Stimulated activated naive CD4-positive, alpha-beta T cell treated with Interleukin-2 at 50 U/mL for 16 hours (primary cell): ENCODE measurements at places on chromosomes 16 and 17.

DNA sequence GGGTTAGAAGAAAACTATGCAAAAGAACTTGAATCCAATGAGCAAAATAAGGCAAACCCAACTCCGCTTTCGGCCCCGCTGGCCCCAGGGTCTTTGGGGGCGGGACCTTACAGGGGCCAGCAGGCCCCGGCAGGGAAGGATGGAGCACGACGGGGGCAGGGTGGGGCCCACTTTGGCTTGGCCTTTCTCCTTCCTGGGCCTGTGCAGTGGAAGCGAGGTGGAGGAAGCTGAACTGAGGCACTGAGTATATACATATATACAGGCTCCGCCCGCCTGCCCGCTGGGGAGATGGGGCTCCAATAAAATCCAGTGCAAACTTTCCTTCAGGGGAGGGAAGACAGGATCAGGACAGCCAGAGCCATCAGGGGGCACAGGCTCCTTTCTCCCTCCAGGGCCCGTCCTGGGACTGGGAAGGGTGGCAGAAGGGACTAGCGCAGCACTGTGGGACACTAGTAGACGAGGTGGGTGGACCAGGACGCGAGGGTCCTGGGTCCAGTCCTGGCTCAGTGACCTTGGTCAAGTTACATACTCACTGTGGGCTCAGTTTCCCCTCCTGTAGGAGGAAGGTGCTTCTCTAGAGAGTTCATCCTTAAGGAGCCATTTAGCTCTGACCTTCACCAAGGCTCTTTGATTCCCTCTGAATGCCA is 20.9 kb upstream of the MPO start:
- no peak for DNase-seq

GRCh38 chr17:28935744-28936460 is 15.4 kb downstream of the PHF12 start:
- no peak for DNase-seq

DNA sequence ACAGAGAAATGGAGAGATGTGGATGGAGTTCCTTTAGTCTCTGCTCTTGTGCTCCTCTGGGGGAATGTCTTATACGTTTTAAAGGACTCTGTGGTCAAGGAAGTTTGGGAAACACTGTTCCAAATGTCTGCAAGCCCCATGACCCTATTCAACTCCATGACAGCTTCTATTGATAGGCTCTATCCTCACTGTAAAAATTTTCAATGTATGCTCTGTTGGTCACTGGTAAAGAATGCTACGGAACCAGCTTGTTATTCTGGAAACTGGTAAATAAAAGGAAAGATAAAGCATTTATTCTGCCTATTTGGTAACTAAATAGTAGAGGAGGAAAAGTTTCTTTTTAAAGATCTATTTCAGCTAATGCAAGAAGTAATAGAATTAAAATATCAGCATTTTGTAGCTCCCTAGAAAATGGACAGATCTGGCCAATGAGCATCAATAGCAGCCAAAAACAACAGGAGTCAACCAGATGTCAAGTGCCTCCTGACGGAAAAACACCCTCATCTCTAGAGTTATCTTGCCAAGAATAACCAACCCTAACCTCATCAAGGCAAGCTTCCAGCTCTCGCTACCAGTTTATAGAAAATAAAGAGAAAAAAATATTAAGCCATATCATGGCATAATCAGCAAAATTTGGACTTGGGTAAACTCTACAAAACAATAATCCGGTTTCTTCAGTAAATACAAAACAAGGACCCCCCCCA is 16.1 kb downstream of the GDE1 start:
- DNase-seq = no peak

DNA sequence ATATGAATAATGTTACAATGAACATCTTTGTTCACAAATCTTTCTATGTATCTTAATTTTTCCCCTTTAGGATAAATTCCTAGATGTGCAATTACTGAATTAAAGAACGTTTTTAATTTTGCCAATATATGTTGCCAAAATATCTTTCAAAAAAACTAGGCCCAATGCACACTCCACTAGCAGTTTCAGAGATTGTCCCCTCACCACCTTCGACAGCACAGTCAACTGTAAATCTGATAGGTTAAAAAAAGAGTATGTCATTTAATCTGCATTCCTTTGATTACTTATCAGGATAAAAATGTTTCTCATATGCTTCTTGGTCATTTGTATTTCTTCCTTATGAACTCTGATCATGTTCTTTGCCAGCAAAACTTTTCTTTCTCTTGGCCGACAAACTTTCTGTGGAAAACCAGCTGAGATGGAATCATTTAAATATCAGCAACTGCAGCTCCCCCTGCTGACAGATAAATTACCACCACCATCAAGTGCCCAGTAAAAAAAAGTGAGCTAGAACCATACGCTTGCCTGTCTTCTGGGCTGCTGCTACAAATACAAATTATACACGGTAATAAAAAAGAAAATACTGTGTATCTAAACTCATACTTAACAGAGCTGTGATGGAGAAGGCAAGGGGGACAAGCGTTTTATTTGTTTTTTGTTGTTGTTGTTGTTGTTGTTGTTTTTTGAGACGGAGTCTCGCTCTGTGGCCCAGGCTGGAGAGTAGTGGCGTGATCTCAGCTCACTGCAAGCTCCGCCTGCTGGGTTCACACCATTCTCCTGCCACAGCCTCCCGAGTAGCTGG is 19.6 kb upstream of the KANSL1 start:
- DNase-seq = peak; percentile 48

DNA sequence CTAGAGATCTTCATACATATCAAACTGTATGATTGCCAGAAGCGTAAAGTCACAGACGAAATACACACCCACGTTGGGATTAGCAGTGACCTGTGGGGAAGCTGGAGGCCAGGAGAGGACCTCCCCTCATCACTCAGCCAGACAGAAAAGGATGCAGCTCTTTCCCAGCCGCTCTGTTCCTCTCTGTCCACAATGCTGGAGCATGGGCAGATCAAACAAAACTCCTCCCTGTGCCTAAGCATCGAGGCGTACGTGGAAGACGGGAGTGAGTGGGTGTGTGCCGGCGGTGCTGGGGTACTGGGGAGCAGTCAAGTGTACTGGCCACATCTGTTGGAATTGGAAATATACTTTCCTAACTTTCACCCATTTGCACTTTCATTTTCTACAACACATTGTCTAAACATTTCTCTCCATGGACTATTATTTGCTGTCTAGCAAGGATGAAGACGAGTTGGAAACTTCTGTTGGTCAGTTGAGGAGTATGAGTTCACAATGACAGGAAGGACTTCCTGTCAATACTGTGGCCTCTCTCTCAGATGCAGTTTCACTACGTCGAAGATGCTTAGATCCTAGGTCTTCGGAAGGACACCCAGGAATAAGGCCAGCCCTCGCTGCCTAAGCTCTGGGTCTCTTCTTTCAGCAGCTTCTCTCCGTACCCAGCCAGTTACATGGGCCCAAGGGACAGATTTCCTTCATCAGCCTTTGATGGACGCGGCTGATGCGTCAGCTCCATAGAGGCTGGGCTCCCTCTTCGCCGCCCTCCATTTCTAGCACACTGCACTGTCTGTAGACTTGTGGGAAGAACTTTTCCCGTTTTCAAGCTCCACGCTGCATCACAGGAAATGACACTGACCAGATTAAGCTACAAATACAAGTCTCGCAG is 30.6 kb upstream of the ENDOV start:
- no peak for DNase-seq

- no peak for DNase-seq
These were observed 2.0 kb upstream of the KRT13 start for GRCh38 chr17:41507315-41507880.

DNA sequence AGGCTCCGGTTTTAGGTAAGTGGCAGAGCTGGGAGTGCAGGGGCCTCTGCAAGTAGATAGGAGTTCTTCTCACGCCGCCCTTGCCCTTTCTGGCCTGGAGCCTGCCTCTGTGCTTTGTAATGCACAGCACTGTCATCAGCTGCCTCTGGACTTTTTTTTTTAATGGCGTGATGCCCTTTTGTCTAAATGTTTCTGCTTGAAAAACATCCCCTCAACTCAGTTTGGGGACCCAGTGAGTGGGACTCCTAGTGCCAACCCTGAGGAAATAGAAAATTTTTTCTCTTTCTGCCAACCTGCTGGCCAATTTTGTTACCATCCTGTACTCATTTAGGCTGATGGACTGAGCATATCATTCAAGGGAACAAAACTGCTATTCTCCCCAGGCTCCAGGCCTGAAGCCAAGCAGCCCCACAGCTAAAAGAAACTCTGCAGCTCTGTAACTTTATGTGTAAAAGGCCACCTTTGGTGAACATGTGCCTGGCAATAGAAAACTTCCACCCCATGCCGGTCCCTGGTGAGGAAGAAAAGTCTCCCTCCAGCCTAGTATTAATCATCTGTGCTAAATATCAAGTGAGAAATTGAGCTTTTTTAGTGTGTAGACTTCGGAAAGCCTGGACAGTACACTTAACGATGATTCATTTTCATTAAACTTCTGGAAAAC is 22.5 kb downstream of the SLC6A2 start:
- no peak for DNase-seq

- DNase-seq = no peak
These were observed 8.4 kb downstream of the PHF12 start for GRCh38 chr17:28942925-28943324.

DNA sequence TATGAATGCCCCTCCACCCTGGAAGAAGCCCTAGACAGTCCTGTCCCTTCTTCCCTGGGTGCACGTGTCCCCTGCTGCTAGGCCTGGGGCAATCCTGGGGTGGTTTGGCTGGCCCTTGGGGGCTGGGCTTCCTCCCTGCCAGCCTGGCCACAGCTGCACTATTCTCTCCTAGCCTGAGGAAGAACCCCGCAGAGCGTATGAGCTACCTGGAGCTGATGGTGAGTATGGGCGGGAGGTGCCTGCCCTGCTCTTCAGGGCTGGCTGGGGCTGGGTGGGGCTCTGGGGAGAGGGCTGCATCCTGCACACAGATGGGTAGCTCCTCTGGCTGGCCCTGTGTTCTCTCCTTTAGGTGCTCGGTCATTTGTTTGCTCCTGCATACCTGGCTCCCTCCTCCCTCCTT is 28.8 kb downstream of the MAP2K3 start:
- DNase-seq = no peak

DNA sequence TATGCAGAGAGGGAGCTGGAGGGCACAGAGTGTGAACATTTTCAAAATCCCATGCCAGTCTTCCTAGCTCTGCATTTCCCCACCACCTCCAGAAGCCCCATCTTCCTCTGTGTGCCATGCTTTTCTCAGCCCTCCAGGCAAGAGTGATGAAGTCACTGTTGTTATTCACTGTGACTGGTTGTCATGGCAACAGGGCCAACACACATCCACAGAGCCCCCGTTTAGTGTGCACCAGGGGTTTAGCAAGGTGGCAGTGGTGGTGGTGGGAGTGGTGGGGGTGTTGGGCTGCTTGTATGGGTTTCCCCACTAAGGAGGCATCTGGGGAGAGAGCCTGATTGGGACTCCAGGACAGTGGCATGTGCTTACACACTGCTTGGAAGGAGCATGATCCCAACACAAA is 309.9 kb upstream of the ASIC2 start:
- no peak for DNase-seq

GRCh38 chr16:30493941-30494488 is 21.5 kb downstream of the ITGAL start:
- no peak for DNase-seq

DNA sequence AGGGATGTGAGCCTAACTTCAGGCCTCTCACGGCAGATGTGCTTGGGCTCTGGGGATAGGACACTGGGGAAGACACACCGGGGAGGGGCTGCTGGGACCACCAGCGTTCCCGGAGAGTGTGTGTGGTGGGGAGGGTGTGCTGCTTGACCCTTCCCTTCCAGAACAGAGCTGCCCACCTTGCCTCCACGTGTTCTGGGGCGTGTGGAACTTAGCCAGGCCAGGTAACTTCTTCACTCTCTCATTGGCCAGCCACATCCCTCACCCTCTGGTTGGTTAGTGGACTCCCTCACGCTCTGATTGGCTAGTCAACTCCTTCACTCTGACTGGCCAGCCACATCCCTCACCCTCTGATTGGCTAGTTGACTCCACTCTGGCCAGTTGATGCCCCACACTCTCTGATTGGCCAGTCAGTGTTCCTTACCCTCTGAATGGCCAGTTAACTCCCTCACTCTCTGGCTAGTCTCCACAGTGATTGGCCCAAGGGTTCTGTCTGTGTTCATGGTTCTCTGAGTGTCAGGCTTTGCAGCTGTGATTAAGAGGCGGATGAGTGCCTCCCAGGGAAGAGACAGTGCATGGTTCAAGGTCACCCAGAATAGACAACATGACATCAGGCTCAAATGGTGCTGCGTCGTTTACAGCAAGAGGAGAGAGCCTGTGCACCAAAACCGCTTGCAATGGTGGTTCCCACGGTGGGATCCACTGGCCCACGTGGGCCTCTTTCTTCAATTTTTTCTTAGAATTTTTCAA is 10.0 kb downstream of the TMEM235 start:
- no peak for DNase-seq

DNA sequence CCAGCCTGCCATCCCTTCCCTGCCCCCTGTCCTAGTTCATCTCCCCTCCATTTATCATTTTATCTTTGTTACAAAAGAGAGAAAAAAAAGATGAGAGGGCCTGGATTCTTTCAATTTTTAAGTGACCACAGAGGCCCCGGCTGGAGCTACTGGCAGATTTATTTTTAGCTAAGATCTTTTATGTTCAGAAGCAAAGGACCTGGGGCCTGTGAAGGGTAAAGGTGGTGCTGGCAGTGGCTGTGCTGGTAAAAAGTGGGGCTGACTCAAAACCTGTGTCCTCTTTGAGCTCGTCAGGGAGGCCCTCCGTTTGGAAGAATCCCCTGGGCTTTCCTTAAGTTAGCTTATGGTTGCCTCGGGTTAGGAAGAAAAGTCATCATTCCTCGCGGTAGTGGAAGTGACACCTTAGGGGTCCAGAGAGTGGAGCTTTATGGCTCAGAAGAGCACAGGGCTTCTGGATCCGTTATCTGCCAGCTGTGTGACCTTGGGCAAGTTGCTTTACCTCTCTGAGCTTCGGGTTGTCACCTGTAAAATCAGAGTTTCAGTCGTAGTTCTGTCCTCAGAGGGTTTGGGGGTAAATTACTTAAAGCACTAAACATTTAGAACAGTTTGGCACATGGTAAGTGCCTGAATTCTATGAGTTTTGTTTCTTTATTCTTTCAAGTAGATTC is 923.8 kb upstream of the EEF2KMT start:
- no peak for DNase-seq

- DNase-seq = no peak
These were observed 49.8 kb upstream of the ICAM2 start for GRCh38 chr17:64070213-64070612.

DNA sequence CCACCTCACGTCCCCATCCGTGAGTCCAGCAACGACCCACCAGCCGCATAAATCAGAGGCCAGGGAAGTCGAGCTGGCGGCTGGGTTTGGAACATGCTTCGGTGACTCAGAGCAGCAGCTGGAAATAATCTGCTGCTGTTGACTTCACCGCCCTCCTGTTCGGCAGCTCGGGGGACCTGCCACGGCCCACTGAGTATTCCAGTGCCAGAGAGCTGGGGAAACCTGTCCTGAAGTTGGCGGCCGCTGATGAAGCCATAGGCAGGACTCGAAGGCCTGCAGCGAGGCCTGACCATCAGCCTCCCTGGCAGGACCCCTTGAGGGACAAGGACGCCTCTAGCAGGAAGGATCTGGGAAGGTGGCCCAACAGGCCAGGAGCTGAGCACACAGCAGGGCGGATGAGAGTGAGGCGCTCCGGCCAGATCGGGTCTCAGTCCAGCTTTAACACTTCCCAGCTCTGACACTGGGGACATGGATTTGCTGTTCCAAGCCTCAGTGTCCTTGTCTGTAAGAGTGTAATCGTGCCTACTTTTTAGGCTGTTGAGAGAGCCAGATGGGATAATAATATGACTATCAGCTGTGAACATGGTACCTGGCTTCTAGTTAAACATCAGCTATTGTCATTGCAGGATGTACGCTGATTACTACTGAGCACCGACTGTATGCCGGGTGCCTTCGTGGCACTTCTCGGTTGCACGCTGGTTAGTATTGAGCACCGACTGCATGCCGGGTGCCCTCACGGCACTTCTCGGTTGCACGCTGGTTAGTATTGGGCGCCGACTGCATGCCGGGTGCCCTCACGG is 50.4 kb upstream of the CIBAR2 start:
- DNase-seq = no peak
